ENCODE measurements at places on chromosomes 7 and 10. TPM values are rescaled to one million over a fixed set of nuclear protein-coding genes. Genes with fewer than 3 reads are reported as not detected.

Gene VAX1
- not detected for total RNA-seq

Gene FGFBP3
- 1.1 TPM for total RNA-seq

Gene AIFM2
- 24.6 TPM for total RNA-seq

Gene LRIT1
- total RNA-seq, result not detected

Gene GJD4
- total RNA-seq, result not detected

Gene SUN3
- total RNA-seq, result not detected

Gene SPDYE16
- total RNA-seq, result not detected

Gene STAG3
- total RNA-seq, result 0.96 TPM

All from transverse colon (tissue), 4 donors.